Activated CD8-positive, alpha-beta memory T cell treated with anti-CD3 and anti-CD28 coated beads for 1 hour (primary cell): ENCODE measurements at places on chromosomes 4 and X.

GRCh38 chr4:76729980-76730379, 168.0 kb downstream of the SOWAHB start:
- DNase-seq: no peak

GRCh38 chr4:95077864-95078263, 320.1 kb downstream of the BMPR1B start:
- no peak for DNase-seq

- no peak for DNase-seq
Observed at GRCh38 chr4:73593631-73594241, 26.5 kb downstream of the RASSF6 start.

GRCh38 chr4:141637565-141637964, 1.2 kb downstream of the IL15 start:
- DNase-seq: no peak

DNA sequence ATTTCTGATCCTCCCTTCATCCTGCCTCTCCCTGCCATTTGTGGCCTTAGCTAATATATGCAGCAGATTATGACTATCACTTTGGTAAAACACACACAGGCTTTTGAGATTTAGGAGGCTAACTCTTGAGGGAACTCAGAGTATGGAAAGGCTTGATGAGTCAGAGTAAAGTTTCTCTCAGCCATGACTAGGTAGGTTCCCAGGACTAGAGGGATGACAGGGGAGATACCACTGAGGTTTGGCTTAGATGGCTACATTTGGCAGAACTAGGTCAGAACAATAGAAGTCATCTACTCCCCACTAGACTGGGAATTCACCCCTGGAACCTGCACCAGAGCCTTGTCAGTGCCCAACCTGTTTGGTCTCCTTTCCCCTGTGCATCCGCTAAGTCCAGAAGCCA, 585.7 kb downstream of the TLL1 start:
- no peak for DNase-seq

DNA sequence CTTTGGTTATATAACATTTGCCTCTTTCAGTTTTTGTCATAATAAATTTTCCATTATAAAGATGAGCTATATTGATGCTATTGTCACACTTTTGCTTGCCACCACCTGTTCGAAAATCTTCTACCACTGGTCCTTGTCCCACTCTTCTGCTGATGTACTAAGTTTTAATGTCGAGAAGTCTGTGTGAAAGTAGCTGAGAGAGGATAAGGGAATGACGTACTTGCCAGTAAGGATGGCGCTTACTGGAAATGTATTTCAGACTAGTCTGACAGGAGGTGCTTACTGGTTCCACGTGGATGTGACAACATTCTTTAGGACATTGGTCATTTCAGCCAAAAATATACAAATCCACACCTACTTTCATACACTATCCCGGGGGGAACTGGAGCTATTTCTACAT, 132.7 kb upstream of the NR3C2 start:
- no peak for DNase-seq

- no peak for DNase-seq
Observed at GRCh38 chr4:186770481-186771175, 47.0 kb upstream of the FAT1 start.

DNA sequence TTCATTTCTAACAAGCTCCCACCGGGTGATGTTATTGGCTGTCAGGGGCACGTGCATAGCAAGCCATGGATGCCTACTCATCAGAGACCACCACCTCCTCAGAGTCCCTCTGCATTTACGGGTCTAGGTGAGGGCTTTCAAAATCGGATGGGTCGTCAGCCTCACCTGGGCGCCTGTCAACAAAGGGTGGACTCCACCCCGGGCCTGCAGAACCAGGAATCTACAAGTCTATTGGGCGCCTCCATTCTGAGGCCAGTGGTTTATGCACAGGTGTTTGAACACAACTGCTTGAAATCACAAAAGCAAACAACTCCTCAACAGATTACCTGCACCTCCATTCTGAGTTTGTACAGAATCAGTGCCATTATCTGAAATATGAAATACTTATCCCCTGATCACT, 318.9 kb downstream of the PTTG2 start:
- no peak for DNase-seq

DNA sequence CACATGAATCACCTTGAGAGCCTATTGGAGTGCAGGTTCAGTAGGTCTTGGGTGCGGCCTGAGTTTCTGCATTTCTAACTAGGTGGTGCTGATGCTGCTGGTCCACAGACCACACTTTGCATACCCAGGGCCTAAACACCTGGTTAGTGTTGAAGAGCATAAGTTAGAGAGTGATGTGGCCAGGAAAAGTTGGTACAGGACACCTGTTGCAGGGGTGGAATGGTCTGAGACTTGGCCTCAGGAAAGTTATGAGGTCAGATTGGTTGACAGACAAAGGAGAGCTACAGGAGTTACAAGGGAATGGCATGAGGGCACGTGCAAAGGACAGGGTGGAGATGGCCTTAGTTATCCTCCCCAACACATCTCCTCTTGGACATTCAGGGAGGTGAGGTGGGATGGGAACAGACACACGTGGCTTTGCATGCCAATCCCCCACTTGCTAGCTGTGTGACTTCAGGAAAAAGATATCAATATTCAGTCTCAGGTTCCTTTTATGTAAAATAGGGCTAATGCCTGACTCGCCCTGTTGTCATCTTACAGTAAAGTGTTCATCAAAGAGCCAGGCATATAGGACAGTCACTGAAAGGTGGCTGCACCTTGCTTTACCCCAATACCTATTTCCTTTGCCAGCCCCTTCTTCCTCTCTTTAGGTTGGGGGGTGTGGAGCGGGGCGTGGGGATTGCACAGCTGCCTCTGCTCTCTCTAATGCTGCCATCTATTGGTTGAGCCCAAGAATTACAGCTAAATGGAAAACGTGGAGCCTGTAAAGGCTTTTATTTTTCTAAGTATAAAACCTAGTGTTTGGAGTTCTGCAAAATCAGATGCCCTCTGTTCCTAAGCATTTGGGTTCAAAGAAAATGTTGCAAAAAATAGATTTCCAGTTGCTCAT, 47.5 kb downstream of the ATG4A start:
- no peak for DNase-seq

DNA sequence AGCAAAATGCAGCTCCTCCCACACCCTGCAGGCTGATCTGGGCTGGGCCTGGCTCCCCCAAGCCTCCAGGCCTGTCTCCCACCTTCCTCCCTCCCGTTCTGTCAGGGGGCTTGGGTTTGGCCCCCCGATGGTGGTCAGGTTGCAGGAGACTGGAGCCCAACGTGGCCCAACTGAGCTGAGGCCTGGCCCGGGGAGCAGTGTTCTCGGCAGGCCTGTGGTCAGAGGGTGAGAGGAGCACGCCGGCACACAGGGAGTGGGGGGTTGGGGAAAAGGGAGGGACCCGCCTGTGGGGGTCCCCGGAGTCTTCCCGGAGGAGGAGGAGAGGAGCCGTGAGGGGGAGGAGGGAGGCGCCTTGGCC, 43.2 kb upstream of the NKX1-1 start:
- no peak for DNase-seq

DNA sequence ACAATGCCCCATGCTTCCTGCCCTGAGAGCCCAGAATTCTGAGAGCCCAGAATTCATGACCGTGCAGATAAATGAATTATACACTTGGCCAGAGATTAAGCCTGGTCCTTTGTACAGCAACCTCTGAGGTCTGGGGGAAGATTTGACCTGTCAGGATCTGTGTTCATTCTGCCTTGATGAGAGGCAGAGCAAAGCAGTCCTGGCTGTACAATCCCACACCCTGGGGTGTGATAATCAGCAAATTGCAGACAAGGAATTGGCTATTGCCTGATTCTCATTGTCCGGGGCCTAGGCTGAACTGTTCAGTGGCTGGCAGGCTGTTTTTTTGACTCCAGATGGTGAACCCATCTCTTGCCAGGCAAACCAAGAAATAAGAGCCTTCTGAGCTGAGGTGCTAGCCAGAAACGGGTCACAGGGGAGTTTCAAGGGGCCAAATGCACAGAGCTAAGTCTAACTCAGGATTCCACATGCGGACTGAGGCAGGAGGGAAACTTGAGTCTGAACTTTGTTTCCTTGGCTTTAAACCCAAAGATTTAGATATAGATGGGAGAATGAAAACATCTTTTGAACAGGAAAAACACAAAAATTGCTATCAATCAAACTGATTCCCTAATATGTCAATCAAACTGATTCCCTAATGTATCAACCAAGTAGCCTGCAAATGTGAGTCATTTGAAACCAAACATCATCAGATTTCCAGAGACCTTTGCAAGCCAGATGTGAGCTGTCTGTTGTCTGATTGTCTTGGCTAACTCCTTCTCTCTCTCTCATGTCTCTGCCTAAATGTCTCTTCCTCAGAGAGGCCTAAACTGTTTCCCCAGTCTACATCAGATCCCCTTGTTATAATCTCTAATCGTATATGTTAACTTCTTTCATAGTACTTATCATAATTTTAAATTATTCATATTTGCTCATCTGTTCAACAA, 159.3 kb downstream of the ATG4A start:
- no peak for DNase-seq

- DNase-seq: no peak
Observed at GRCh38 chr4:40377512-40378365, 42.6 kb downstream of the CHRNA9 start.

DNA sequence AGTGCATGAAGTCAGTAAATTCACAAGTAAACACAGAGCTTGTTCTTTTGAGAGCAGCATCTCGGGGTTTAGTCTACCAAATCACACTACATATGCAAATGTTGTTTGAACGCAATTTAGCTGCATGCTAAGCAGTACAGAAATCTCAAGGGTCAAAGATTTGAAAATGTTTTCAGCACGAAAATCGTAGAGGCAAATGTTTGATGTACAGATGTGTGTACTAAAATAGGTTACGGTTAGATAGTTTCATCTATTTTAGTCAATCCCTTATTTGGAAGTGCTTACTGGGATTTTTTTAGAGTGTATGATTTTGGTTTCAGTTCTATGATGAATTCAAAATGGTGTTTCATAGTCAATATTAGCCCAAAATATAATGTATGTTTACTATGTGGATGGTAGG, 1928.2 kb upstream of the TENM3 start:
- DNase-seq: no peak
